Anterior cingulate cortex (tissue), 58 donors: ENCODE measurements at places on chromosomes 2 and 18.

GRCh38 chr18:56461151-56461550 is 177.2 kb downstream of the TXNL1 start:
- no peak for DNase-seq

DNA sequence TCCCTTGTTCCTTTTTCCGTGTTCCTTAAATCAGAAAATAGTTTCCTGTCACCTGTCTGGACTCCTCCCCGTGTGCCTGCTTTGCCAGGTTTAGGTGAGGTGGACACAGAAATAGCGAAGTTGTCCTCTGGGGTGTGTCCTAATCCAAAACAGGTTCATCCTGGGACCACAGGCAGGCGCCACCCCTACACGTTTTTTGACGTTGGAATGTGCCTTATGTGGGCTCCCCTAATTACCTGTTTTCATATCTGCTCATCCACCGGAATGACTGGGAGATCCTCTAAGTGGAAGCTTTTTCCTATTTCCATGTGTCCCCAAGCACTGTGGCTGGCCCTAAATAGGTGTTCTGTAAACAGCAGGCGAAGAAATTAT is 49.0 kb upstream of the PAIP2B start:
- DNase-seq: no peak

- DNase-seq: no peak
Observed at GRCh38 chr2:160825433-160825832, 331.8 kb upstream of the RBMS1 start.

GRCh38 chr2:118687698-118688097 is 159.8 kb downstream of the EN1 start:
- DNase-seq: no peak

GRCh38 chr18:22817844-22818243 is 115.3 kb upstream of the RBBP8 start:
- DNase-seq: no peak

DNA sequence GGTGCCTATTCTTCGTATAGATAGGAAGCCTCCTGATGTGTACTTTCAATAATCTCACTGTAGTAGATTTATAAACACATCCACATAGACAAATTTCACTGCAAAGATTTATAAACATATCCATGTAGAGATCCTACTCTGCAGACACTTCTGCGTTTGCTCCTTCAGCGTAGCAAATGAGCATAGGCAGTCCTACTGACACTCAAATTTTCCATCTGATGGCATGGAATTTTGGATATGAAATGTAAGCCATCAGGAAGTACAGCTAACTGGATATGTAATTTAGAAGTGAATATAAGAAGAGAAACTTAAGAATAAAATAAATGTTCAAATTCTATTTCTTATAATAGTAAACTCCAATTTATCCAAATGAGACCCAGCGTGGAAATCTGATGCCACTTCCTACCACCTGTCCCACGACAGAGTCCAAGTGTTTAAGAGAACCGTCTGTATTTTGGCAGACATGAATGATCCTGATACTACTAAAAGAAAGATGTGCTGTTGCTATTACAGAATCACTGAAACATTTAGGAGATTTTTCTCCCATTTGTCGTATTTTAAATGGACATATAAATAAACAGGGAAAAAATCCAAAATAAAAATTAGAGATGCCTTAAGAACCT is 86.0 kb downstream of the DTNA start:
- no peak for DNase-seq

GRCh38 chr2:24404491-24404921 is 44.2 kb upstream of the ITSN2 start:
- no peak for DNase-seq

GRCh38 chr18:43236921-43237320 is 40.4 kb downstream of the SYT4 start:
- DNase-seq: no peak

DNA sequence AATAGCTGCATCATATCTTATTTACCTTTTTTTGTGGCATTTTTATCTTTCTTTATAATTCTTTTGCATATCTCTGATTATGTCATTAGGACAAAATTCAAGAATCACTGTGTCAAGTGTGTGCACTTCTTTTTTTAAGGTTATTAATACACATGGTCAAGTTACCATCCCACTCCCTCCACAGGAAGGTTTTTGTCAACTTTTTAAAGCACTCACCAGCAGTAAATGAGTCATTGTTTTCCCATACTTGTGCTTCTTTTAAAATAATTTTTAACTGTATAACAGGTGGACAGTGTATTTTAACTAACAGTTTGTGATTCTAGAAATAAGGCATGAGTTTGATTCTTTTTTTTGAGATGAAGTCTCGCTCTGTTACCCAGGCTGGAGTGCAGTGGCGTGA is 45.7 kb upstream of the FAM171B start:
- no peak for DNase-seq

- no peak for DNase-seq
Observed at GRCh38 chr18:8750954-8751415, 45.6 kb downstream of the MTCL1 start.

- no peak for DNase-seq
Observed at GRCh38 chr18:45173799-45174519, 441.3 kb upstream of the SLC14A2 start.

- DNase-seq: no peak
Observed at GRCh38 chr2:38485734-38486133, 108.7 kb upstream of the ATL2 start.

GRCh38 chr2:179051250-179051649 is 1.3 kb upstream of the CCDC141 start:
- no peak for DNase-seq

DNA sequence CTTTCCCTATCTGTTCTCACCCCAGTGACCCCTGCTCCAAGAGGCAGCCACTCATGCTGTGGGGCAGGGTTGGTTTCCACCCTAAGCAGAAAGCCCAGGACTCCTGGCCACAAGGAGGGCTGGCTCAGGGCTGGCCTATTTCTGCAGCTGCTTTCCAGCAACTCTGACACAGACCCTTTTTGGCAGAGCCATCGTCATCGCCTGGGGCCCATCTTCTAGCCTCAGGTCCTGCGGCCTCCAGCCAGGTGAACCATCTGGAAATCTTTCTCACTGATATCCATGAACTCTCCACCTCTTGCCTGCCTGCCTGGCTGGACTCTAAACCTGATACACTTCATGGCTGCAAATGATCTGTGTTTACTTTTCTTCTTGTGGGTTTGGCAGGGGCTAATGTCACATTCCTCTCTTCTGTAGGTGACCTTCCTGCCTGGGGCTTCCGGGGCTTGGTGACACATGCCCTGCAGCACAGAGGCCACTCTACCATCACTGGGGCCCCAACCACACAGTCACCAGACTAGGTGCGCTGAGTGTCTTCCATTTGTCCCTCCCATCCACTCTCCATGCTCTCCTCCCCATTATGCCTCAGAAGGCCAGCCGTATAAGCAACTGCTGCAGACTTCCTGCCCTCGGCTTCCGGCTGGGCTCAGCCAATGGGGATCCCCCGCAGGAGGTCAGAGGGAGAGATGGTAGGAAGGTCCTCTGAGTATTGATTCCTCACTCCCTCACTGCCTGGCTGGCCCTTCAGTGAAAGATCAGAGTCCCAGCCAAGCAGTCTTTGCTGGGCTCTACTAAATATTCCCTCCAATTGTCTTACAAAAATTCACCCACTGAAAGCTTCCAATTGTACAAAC is 9.7 kb upstream of the COPS8 start:
- no peak for DNase-seq

DNA sequence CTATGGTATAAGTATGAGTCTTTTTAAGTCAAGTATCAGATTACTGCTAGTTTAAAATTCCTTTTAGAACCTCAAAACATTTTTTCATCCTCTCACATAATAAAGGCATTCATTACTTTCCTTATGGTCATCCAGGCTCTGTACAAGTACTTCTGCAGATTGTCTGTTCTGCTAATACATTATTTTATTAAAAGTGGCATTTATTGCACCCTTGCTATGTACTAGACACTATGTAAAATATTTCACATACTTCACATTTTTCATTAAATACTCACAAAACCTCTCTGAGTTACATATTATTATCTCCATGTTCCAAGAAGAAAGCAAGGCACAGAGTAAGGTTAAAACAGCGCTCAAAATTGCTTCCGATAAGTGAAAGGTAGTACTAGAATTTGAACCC is 84.1 kb downstream of the RAPH1 start:
- DNase-seq: no peak

DNA sequence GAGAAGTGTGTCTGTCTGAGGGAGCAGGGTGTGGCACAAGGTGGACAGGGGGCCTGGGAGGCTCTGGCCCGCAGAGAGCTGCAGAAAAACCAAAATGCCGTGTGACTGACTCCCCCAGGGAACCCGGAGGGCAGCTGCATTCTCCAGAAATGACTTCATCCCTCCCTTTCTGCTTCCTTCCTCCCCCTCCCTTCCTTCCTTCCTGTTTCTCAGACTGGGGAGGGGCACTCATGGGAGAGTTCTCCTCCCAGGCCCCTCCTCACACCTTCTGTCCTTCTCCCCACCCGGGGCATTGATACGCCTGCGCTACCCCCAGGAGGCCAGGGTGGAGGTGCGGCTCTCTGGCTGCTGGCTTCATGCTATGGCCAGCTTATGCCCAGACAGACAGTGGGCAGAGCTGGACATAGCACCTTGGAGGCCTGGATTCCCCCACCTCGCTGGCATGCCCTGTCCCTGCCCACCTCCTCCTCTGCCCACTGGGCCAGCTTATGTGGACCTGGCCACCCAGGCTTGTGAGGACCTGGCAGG is 8.2 kb upstream of the GPR17 start:
- no peak for DNase-seq

- DNase-seq: peak; percentile 15
Observed at GRCh38 chr2:215435870-215436704, at the start of gene FN1. FN1 (minus strand) TSS chr2:215436068; CDS start chr2:215435802, 266 bp downstream.

DNA sequence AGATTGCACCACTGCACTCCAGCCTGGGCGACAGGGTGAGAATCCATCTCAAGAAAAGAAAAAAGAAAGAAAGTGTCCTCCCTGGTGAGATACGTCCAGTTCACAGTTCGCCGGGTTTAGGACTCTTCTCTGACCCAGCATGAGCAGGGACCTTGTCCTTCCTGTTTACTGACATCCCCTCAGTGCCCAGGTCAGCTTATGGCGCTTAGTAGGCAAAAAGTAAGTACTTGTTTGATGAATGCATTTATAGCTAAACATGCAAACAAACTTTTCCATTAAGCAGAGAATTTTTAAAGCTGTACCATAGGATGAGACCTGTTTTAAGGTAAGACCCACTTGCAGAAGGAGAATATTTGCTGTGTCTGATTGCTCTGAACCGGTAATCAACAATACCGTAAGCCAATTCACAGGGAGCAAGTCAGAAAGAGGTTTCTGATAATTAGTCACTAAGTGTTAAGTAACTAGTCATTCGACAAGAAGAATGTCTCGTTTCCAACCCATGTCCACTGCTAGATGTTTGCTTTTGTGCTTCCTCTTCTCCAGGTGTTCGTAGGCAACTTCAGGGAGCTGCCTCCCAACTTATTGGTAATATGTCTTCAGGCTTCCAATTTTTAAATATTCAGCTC is 40.0 kb downstream of the MOGAT1 start:
- no peak for DNase-seq

GRCh38 chr2:12967804-12968203 is 251.1 kb downstream of the TRIB2 start:
- no peak for DNase-seq

DNA sequence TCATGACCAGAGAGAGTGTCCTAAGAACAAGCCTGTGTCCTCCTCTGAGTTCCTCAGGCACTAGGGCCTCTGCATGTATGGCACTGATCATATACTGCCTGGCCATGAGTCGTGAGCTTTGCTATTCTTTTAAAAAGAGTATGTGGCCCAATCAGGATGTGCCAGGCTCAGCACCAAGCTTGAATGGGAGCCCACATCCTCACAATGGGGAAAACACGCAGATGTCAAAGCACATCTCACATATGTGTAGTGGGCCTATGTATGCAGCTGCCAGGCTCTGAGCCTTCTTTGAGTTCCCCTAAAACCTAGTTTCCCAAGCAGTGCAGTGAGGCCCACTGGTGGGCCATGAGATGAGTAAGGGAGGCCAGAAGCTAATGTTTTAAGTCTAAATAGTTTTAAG is 69.9 kb upstream of the SLC1A4 start:
- no peak for DNase-seq

DNA sequence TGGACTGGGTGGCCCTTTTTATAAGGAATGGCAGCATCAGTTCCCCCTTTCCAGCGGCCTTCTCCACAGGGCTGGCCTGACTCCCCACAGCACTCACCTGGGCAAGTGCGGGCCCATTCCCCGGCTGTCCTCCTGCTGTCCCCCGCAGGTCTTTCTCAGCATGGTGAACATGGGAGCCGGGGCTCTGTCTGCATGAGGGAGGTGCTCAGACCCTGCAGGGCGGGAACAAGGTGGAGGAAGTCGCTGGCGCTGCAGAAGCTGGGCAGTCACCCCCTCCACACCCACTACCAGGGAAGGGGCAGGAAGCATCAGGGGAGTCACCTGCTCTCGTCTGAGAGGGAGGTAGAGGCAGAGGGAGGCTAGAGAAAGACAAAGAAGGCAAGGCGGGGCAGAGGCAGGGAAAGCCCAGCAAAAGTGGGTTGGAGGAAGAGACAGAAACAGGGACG is 12.2 kb downstream of the HES6 start:
- no peak for DNase-seq

GRCh38 chr2:206831442-206831995 is 66.1 kb downstream of the FASTKD2 start:
- no peak for DNase-seq

- no peak for DNase-seq
Observed at GRCh38 chr18:77118256-77119090, 14.1 kb downstream of the MBP start.

- DNase-seq: no peak
Observed at GRCh38 chr2:207766697-207767460, 2.8 kb downstream of the FZD5 start.

- no peak for DNase-seq
Observed at GRCh38 chr2:211045025-211045424, 488.6 kb downstream of the CPS1 start.

GRCh38 chr2:203681978-203682377 is 24.5 kb upstream of the CD28 start:
- no peak for DNase-seq

DNA sequence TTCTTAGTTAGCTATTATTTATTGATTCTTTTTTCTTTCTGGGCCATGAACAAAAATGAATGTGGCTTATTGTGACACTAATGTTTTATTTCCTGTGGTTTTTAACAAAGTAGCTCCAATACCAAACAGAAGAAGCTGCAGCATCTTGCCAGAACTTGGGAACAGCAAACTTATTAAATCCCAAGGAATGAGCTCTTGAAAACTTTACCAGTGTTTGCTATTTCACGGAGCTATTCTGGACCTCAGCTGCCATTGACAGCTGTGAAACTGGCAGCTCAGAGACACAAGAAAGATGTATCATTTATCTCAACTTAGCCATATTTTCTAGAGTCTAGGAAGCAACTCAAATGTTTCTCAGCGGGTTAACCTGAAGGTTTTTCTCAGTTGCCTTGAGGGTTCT is 91.0 kb upstream of the NEUROD1 start:
- no peak for DNase-seq

DNA sequence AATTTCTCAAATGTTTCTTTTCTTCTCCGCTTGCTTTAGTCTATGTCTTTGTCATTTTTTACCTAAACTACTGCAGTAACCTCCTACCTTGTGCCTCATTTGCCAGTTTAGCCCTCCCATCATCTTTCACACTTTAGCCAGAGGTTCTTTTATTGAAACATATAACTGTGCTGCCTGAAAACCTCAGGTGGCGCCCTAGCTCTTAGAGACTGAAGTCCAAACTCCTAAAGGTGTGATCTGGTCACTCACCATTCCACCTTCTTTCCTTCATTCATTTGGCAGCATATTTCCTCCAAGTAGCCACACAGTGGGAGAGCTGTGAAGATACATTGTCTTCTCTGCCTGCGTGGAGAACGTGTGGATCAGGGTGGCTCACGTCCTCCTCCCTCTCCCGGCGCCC is 98.2 kb upstream of the MAPRE2 start:
- DNase-seq: no peak
